Stimulated activated CD8-positive, alpha-beta memory T cell treated with anti-CD3 and anti-CD28 coated beads, Interleukin-12 subunit alpha, Interleukin-12 subunit beta, amount 100 ng/mL, for 1 hour (primary cell): ENCODE measurements at places on chromosomes 2 and 18.
A peak's percentile ranks its signal among the peaks of the same experiment; 100 is the strongest.

- no peak for DNase-seq
Observed at GRCh38 chr18:47284721-47285395, 33.4 kb upstream of the SKOR2 start.

- DNase-seq = peak; percentile 92
Observed at GRCh38 chr2:45650851-45651414, 542 bp upstream of the PRKCE start.

- DNase-seq = no peak
Observed at GRCh38 chr2:23614701-23615100, 229.7 kb downstream of the KLHL29 start.

DNA sequence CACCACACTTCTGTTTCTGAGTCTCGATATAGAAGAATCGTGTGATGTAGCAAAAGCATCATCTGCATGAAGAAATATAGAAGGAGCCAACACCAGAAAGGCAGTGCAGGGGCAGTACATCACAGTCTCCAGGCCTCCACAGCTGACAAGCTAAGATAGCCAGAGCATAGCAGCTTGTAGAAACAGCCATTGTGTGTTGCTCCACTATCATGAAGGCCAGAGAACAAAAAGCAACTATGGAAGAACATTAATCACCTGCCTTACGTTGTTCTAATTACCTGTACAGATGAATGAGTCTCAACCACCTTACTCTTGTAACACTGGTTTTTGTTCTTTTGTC is 129.0 kb downstream of the RND3 start:
- no peak for DNase-seq

DNA sequence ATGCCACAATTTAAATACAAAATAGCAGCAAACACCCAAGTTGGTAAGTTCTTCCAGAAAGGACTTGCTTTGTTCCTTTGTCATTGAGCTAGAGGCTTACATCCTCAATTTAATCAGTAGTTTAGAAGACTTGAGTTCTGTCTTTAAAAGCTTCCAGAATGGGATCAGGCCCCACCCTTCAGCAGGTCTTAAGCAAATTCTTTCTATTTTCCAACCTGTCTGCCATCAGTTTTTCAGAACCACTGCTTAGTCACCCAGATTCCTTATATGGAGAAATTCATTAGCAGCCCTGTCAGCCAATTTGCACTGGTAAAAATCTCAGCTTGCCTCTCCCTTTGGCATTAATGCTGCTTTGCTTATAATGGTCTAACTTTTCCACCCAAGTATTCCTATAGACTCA is 263.6 kb upstream of the HNMT start:
- no peak for DNase-seq

- DNase-seq = no peak
Observed at GRCh38 chr2:180473456-180473855, 466.4 kb upstream of the CWC22 start.
